Naive thymus-derived CD4-positive, alpha-beta T cell (primary cell): ENCODE measurements at places on chromosomes 2 and 18. TPM values are rescaled to one million over a fixed set of nuclear protein-coding genes. Genes with fewer than 3 reads are reported as not detected.

The ABCG8 gene
- polyA plus RNA-seq = 0.11 TPM

The CTAGE1 gene
- polyA plus RNA-seq = not detected

The RAMP1 gene
- polyA plus RNA-seq = 1.9 TPM

The NEU4 gene
- polyA plus RNA-seq = not detected

The PLB1 gene
- 0.79 TPM for polyA plus RNA-seq

DNA sequence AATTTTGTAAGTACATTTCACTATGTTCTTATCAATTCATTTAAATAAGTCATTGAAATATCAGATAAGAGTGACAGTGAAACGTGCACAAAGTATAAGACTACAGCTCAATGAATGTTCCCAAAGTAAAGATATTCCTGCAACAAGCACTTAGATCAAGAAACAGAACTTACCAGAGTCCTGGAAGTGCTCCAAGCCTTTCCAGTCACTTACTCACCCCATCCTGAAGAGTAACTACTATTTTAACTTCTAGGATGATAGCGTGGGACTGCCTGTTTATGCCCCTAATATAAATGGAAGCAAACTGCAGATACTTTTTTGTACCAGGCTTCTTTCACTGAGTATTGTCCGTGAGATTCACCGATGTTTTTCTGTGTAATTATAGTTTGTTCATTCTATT lies 768.9 kb downstream of the SLC4A3 start:
- H3K4me3 ChIP-seq = no peak overlapping the region
- no peaks in the 10 kb centered on the region for H3K27me3 ChIP-seq
- H3K27ac ChIP-seq = no peak overlapping the region

DNA sequence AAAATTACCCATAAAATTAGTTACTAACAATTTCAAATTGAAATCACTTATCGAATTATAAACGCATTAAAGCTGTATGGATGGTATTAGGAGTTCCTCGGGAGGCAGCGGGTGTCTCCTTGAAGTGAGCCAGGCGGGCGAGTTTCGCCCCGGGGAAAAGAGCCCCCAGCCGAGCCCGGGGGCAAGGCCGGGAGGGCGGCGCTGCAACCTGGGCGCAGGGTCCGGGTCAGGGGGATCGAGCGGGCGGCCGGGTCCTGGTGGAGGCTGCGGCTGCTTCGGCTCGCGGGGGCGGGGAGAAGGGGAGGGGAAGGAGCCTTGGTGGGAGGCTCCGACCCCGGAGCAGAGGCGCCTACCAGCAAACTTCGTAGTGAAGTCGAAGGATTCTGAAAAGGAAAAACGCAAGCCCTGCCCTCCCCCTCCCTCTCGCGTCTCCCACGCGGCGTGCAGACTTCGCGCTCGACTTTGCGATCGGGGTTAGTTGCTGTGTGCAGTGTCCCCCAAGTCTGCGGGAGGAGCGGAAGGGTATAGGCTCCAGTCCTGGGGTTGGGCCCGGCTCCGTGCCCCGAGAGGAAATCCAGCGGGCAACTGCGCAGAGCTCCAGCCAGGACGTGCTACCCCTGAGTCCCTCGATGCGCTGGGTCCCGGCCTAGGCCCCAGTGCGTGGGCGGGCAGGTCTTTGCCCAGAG lies 140.8 kb downstream of the MEIS1 start:
- no peaks in the 10 kb centered on the region for H3K36me3 ChIP-seq
- DNase-seq = no peak
- no peaks in the 10 kb centered on the region for H3K4me1 ChIP-seq
- H3K27ac ChIP-seq = no peak overlapping the region

DNA sequence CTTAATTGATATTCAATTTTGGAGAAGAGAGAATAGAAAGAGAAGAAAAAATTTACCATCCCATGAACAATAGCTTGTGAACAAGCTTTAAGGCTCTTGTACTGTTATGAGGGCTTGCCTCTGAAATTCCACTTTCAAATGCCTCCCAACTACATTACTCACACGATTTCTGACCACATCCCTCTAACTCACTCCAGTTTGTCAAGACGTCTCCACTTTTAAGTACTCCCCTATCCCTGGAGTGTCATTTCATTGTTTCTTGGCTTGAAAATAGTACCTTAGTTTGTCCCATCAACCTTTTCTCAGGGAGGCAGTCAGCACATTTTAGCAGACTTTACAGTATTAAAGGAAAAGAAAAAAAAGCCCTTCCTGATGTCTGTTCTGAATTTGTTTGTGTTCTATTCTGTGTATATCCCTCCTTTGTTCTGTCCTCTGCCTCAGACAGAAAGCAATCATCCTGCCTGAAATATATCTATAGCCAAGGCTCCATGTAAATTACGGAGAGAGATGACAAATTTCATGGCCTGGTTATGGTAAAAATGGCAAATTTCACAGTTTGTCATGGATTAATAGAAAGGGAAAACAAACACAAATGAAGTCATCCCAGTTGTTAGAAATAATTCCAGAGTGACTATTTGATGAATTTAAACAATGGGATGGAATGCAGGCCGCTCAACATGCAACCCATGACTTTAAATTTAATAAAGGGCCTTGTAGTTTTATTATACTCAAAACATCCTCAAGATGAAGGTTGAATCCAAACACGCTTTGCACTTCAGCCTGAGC lies 228.8 kb downstream of the ETAA1 start:
- no peak overlapping the region for H3K27ac ChIP-seq
- H3K27me3 ChIP-seq = no peaks in the 10 kb centered on the region
- H3K4me3 ChIP-seq = no peak overlapping the region
- no peaks in the 10 kb centered on the region for H3K36me3 ChIP-seq

The CCDC121 gene
- polyA plus RNA-seq = 2.1 TPM

- H3K4me3 ChIP-seq = peak overlapping the region; percentile 2
- peaks cover 91% of the 10 kb centered on the region for H3K4me1 ChIP-seq
- DNase-seq = no peak
- H3K27ac ChIP-seq = peak overlapping the region; percentile 81
- H3K36me3 ChIP-seq = no peaks in the 10 kb centered on the region
Measured at GRCh38 chr2:105756435-105756834, 11.7 kb downstream of the NCK2 start.

GRCh38 chr2:197919487-197919886 lies 115.1 kb downstream of the PLCL1 start:
- H3K4me1 ChIP-seq = peaks cover 11% of the 10 kb centered on the region
- H3K36me3 ChIP-seq = no peaks in the 10 kb centered on the region
- H3K27me3 ChIP-seq = no peaks in the 10 kb centered on the region

DNA sequence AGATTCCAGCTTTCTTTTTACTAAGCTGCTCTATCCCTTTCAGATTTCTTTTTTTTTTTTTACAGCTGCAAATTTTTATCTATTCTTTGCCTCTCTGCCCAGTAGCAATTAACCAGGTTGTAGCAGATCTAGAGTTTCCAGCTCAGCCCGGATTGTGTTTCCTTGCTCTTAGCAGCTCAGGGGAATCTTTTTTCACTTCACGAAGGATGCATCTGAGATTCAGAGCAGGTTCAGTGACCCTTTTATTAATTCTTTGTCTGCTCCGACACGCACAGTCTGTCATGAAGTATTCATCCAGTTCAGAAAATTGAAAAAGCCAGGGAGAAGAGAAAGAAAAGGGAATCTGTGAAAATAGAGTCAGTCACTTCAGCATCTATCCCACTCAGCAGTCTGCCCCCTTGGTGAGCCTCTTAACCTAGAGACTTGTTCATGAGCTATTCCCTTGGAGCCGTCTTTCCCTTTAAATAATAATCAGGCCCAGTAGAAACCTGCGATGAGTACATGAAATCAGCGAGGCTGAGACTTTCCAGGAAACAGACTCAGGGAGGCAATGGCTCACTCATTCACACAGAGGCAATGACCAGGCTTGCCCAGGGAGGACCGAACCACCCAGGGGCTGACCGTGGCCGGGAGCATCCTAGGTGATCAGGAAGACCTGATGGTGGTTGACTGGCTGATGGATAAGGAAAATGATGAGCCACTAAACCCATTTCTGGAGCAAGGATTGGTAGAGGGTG lies 103.4 kb upstream of the ITGA6 start:
- H3K4me3 ChIP-seq = no peak overlapping the region
- no peak for DNase-seq

DNA sequence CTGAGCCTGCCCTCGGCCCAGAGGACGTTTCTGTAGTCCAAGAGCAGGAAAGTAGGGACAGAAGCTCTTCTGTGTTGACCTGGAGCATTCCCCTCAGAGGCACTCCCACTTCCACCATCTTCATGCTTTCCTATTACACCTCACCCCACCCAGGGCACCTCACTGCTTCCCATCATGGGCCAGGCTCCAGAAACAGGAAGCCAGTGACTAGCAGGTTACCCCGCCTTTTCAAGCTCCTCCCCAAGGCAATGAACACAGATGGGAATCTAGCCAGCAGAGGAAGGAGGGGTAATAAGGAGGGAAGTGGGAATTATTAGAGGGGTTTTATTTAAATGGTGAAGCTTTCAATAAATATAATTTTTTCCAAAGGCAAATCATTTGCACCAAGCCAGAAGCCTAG lies 308.8 kb upstream of the MGAT5 start:
- no peaks in the 10 kb centered on the region for H3K36me3 ChIP-seq
- no peak overlapping the region for H3K4me3 ChIP-seq
- H3K27me3 ChIP-seq = no peaks in the 10 kb centered on the region

DNA sequence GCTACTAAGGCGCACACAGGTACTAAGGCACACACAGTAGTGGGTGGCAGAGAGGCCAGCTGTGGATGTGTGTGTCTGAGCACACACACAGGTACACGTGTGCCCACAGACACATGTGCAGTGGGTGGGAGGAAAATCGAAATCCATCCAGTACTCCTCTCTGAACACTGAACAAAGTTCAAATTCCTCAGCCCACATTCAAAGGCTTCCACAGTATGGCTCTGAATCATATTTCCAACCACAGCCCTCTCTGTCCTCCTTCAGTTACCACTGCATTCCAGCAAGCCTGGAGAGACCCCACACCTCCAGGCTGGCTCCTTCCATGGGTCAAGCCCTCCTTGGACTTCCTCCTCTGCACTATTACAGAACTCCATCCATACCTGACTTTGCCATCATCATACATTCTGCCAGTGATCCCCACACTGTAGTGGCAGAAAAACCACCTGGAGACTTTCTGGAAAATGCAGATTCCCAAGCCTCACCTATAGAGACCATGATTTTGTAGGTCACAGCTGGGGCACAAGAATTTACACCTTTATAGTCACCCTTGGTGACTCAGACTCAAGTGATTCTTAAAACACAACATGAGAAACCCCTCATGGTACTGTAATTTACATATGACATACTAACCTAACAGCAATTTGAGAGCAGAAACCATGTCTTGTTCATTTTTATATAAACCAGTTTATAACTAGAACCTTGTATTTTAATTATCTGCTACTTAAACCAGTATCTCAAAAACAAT lies 31.4 kb downstream of the EPG5 start:
- no peak overlapping the region for H3K4me3 ChIP-seq
- no peaks in the 10 kb centered on the region for H3K27me3 ChIP-seq
- H3K27ac ChIP-seq = no peak overlapping the region

The ELOA2 gene
- not detected for polyA plus RNA-seq

GRCh38 chr2:233480490-233481202 lies 85.9 kb downstream of the USP40 start:
- no peaks in the 10 kb centered on the region for H3K4me1 ChIP-seq
- no peak overlapping the region for H3K4me3 ChIP-seq
- no peak for DNase-seq
- no peaks in the 10 kb centered on the region for H3K27me3 ChIP-seq
- H3K27ac ChIP-seq = no peak overlapping the region

The FSIP2 gene
- not detected for polyA plus RNA-seq

DNA sequence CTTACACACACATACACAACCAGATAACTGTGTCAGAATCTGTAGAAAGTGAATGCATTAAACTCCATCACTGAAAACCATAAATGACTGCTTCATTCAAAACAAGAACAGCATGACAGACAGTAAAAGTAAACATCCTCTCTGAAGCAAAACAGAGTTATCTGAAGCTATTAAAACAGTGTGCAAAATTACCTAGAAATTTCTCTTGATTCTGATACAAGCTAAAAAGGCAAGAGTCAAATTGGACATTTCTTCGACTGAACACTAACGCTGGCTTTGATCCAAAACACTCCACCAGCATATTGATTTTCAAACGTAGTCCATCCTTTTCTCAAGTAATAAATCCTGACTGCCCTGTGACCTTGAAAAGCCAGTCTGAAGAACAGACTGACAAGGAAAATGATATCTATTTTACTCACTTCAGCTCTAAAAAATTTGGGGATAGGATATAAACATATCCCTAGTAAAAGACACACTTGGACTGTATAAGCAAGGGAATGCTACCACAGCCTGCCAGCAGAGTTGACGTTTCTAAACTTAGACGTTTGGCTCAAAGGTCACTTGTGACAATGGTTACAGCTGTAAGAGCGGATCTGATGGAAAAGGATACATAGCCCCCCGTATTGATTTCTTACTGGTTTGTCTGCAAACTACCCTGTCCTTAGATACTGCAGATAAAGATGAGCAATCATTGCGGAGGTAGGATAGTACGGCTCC lies 128.9 kb upstream of the ITGB6 start:
- H3K27me3 ChIP-seq = no peaks in the 10 kb centered on the region
- H3K4me1 ChIP-seq = peaks cover 65% of the 10 kb centered on the region
- no peak overlapping the region for H3K4me3 ChIP-seq
- H3K27ac ChIP-seq = no peak overlapping the region
- no peak for DNase-seq
- H3K36me3 ChIP-seq = no peaks in the 10 kb centered on the region

The RDH14 gene
- polyA plus RNA-seq = 38.9 TPM

The RAB17 gene
- not detected for polyA plus RNA-seq

DNA sequence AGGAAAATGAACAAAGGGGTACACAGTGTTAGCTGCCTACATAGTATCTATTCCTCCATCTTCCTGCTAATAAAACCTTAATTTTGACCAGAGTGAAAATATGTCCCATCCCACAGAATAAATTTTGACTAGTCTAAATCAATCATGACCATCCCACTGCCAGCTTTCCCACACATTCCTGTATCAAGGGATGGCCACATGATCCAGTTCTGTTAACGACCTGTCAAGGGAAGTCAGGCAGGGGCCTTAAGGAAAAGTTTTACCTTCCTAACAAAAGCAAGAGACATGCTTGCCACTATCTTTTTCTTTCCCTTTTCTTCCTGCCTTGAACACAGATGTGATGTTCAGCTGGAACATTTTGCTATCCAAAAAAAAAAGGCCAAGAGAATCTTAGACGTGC lies 185.0 kb upstream of the CHAC2 start:
- no peaks in the 10 kb centered on the region for H3K4me1 ChIP-seq
- H3K36me3 ChIP-seq = no peaks in the 10 kb centered on the region
- no peak overlapping the region for H3K4me3 ChIP-seq

The TM4SF20 gene
- polyA plus RNA-seq = 0.09 TPM

DNA sequence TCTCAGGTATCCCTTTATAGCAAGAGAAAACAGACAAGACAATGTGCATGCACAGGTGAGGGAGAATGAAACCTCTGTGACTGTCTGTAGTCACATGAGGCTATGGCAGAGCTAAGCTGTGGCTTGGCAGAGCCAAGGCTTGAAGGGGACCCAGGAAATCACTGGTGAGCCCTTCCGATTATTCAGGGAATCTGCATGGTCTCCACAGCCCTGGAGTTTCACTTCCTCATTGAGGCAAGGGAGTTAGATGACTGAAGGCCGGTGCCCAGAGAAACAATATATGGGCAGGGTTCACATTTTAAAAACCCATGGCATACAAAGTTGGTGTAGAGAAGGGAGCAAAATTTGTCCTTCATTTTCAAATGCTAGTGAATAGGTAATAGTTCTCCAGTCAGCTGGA lies 144.4 kb upstream of the REV1 start:
- H3K27ac ChIP-seq = no peak overlapping the region
- no peak overlapping the region for H3K4me3 ChIP-seq
- no peaks in the 10 kb centered on the region for H3K36me3 ChIP-seq
- DNase-seq = no peak
- H3K4me1 ChIP-seq = no peaks in the 10 kb centered on the region
